ENCODE measurements at places on chromosomes 1 and 21.

GRCh38 chr1:27122652-27123051 lies 32.3 kb downstream of the SLC9A1 start:
- peak; percentile 59 for DNase-seq

DNA sequence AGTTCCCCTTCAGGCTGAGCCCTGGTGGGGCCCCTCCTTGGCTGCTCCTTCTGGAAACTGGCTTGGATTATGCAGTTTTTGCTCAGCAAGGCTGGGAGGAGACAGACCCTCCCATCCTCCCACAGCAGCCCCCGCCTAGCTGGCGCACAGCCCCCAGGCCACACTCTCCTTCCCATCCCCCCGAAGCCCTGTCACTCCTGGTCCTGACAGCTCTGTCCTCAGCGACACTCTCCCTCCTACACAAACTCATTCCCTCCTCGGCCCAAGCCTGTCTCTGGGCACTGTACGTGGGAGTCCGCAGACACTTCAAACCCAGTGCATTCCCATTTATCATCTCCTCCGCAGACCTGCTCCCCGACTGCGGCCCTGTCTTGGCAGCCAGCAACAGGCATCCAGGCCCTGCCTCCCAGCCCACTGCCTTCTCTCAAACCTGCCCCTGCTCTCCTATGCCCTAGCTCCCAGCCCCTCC lies 25.0 kb upstream of the EPHB2 start:
- no peak for DNase-seq

- no peak for DNase-seq
Observed at GRCh38 chr21:33821503-33822322, 93.9 kb downstream of the ATP5PO start.

DNA sequence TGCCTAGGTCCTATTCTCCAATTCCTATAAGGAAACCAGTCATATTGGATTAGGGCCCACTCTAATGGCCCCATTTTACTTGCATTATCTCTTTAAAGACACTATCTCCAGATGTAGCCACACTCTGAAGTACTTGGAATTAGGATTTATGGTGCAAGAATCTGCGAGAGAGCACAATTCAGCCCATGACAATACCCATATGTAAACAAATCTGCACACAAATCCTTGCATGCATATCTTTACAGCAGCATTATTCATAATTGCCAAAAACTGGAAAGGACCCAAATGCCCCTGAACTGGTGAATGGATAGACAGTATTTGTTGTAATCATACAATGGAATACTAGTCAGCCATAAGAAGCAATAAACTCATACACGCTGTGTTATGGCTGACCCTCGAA lies 229.8 kb upstream of the ADAMTS5 start:
- DNase-seq = no peak

DNA sequence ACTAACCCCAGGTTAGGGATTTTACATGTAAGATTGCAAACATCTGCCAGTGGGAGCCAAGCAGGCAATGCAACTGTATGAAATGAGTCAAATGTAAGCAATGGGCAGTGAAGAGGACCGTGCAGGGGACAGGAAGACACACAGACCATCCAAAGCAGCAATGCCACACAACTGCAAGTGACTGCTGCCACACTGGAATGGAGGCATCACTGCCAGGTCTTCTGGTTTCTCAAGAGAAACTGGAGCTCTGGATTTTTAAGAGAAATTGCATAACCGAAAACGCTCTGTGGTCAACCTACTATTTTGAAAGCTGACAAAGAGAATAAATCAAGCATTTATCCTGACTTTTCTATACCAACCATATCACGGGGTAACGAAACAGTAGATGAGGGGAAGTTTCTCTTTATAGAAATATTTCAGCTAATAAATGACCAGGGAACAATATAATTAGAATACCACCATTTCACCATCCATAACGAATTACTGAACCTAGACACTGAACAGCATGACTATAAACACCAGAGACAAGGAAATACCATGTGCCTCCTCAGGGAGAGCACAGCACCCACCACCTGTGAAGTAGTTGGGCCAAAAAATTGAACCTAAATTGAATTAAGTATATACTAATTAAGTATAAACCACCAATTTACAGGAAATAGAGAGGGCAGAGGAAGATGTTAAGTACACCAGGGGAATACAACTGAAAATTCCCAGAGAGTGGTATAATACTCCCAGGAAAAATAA lies 4.4 kb downstream of the AK2 start:
- no peak for DNase-seq

GRCh38 chr21:14911351-14911750 lies 153.4 kb downstream of the NRIP1 start:
- DNase-seq = no peak

- DNase-seq = no peak
Observed at GRCh38 chr21:30997541-30997940, 40.7 kb downstream of the KRTAP19-8 start.

GRCh38 chr1:108208724-108209446 lies 8.7 kb upstream of the SLC25A24 start:
- no peak for DNase-seq

DNA sequence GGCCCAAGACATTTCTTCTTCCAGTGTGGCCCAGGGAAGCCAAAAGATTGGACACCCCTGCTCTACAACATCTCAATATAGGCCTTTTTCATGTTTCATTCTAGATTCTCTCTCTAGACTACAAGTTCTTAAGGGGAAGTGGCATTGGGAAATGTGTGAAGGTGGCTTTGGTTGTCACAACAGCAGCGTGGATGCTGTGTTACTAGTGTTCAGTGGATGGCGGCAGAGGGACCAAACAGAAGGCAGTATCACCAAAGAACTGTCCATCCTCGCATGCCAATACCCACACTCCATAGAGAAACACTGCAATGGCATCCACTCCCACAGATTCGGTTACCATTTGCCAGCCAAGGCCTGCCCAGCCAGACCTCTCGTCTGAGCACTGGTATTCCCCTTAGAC lies 24.3 kb upstream of the IFNAR2 start:
- no peak for DNase-seq
